ENCODE measurements at places on chromosomes 7 and 10.
A peak's percentile ranks its signal among the peaks of the same experiment; 100 is the strongest.

DNA sequence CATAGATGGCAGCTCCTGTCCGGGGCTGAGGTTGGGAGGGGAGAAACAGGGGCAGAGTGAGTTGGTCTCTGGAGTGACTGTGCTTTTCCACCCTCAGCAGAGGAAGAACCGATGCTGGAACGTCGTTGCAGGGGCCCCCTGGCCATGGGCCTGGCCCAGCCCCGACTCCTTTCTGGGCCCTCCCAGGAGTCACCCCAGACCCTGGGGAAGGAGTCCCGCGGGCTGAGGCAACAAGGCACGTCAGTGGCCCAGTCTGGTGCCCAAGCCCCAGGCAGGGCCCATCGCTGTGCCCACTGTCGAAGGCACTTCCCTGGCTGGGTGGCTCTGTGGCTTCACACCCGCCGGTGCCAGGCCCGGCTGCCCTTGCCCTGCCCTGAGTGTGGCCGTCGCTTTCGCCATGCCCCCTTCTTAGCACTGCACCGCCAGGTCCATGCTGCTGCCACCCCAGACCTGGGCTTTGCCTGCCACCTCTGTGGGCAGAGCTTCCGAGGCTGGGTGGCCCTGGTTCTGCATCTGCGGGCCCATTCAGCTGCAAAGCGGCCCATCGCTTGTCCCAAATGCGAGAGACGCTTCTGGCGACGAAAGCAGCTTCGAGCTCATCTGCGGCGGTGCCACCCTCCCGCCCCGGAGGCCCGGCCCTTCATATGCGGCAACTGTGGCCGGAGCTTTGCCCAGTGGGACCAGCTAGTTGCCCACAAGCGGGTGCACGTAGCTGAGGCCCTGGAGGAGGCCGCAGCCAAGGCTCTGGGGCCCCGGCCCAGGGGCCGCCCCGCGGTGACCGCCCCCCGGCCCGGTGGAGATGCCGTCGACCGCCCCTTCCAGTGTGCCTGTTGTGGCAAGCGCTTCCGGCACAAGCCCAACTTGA, 2.7 kb downstream of the REPIN1 start:
- DNase-seq, result no peak

DNA sequence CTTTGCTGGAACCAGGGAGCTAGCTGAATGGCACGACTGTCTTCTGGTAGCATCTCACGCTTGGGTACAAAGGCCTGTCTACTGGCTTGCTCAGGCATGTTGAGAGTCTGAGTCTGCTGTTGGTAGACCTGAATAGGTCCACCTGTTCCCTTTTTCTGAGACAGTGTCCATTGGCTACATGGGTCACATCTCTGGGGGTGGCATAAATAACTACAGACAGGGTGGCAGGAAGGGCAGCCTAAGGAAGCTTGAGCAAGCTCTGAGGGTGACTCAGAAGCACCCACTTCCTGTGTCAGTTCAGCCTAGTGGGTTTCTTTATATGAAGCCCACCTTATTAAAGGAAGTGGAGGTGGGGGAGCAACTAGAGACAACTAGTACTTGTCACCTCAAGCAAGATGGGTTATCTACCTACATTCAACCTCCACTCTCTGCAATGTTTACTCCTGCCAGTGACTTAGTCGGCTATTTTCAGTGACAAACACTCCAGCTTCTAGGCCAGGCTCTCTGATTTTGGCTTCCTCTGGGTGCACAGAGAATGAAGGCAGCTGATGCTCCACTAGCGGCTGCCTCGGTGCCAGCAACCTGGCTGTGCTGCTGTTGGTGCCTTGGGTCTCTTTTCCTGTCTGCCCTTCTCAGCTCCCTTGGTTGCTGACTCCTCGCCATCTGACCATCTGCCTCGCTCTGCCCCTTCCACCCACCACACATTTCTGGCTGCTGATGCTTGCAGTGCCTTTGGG, 5.7 kb upstream of the ZYX start:
- DNase-seq, result peak; percentile 42

- no peak for DNase-seq
These were observed 171.2 kb upstream of the TNRC18 start for GRCh38 chr7:5594616-5595544.

GRCh38 chr7:27569106-27569505, 93.6 kb downstream of the HIBADH start:
- DNase-seq, result no peak

- no peak for DNase-seq
These were observed 24.6 kb upstream of the HECTD2 start for GRCh38 chr10:91385306-91386085.

DNA sequence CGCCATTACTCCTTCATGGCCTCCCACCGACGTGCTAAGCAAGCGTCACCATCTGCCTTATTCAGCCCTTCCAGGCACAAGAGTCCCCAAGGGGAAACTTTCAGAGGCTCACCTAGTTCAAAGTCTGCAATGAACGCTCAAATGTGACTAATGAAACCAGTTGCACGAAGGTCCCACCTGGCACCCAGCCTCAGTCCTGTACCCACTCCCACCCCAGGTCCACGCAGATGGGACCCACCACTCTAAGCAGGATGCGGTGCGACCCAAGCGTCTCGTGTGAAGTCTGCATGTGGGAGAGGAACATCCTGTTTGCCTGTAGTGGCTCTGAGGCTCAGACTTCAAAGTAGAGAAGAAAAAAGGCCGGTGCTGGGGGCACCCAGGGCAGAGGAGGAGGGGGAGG, 40.3 kb downstream of the RGS10 start:
- peak; percentile 68 for DNase-seq

- DNase-seq, result no peak
These were observed 110.2 kb downstream of the SRI start for GRCh38 chr7:88109612-88110011.

GRCh38 chr7:92964141-92964540, 127.8 kb upstream of the CDK6 start:
- no peak for DNase-seq

DNA sequence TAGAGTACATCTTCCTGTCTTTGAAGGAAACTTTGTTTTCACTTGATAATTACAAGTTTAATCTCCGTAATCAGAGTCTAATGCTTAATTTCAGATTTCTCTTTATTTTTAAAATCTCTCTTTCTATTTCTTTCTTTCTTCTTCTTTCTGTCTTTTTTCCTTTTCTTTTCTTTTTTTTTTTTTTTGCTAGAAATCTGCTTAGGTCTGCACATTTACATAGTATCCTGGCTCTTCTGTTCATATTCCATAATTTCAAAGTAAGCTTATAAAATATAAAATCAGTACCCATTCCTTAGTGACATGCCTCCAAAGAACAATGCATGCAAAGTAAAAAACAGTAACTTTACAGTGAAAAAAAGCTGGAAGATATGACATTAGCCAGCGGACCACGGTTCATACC, 601.7 kb upstream of the VSTM2A start:
- DNase-seq, result no peak

DNA sequence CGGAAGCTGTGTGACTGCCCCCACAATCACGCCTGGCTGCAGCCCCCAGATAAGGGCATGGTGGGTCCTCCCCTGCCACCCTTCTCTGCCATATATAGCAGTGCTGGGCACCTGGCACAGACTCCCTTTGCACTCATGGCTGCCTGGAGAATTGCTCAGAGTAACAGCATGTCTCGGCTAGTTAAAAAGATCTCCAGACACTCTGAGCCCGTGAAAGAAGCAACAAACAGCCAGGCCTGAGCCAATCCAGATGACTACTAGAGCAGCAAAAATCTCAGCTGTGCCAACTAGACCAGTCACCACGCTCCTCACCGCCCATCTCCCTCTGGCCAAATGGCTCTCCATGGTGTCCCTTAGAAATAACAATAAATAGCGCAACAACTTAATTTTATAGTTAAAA, 71.3 kb downstream of the PARD3 start:
- DNase-seq, result no peak

DNA sequence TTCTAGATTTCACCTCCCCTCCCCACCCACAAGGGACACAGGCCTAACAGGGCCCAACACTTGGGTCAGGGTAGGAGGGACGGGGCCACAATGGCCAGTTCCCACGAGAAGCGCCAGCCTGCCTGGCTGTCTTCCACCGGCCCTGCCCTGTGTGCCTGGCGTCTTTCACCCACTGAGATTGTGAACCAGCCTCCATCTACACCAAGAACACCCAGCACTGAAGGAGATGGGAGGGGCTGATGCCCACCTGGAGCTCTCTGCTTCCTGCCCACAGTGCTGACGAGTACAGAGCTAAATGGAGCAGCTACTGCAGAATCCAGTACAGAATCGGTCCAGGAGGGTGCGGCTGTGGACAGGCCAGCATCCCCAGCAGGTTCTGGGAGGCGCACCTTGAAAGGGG, 2.4 kb upstream of the ASIC3 start:
- DNase-seq, result no peak

DNA sequence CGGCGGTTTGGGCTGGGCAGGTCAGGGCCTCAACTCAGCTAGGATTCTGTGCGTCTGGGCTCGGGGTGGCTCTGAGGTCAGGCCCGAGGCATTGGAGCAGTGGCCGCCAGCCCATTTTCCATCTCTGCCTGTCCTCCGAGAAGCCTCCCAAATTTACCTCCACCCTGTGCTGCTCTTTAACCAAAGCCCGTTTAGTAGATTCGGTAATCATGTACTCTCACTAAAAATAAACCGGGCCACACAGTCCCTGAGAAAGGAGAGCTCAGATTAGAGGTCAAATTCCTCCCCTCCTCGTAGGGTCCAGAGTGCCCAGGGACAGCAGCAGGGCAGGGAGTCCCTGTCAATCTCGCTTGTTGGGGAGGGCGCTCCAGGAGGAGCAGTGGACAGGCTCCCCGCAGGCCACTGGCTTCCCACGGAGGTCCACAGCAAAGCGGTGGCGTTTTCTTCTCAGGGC, 88.7 kb upstream of the CHST15 start:
- DNase-seq, result no peak

DNA sequence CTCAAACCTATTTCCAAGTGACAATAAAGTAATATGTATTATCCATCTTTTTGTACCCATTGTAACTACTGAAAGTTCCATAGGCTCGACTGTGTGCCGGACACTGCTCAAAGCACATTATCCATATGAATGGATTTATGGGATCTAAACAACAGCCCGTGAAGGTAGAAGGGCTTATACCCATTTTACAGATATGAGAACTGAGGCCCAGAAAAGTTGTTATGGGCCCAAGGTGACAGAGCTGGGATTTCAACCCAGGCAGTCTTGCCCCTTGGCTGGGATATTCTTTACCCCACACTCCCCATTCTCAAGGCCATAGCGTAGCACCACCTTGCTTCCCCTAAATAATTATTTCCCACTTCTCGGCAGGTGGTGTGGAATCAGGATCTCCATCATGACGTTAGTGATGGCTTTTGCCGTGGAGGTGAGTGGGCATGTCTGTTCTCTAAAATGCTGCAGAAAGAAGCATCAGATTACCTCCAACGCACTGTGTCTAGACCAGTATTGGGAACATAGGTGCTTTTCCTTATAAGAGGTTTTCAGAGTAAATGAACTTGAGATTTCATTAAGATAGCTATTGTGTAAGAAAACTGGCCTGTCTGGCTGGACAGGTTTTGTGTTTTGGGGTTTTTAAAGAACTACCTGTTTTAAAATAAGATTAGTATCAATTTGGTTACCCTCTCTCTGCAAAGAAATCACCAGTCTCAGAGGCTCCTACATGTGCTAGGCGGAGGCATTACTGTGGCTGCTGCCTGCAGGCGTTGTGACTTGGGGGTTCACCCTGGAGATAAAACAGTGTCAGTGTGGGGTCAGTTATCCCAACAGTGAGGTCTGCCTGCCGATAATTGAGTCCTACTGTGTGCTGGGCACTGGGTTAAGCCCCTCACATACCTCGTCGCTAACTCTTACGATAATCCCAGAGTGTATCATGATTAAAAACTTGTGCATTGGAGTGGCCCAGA, 85.1 kb upstream of the SDK1 start:
- no peak for DNase-seq

DNA sequence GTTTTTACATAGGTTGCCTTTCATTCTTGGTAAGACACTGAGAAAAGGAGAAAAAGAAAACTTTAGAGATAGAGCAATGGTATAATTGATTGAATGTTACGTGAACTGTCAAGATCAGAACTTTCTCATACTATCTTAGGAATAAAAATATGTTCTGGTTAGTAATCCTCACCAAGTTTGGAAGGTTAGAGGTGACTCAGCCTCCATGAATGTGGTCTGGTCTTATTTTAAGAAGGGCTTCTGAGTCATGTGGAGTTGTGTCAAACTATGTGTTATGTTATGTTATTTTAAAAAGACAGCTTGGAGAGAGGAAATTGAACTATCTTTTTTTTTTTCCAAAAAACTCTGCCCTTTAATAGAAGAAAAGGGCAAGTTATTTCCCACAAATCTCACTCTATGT, 458.6 kb upstream of the KLF6 start:
- no peak for DNase-seq

DNA sequence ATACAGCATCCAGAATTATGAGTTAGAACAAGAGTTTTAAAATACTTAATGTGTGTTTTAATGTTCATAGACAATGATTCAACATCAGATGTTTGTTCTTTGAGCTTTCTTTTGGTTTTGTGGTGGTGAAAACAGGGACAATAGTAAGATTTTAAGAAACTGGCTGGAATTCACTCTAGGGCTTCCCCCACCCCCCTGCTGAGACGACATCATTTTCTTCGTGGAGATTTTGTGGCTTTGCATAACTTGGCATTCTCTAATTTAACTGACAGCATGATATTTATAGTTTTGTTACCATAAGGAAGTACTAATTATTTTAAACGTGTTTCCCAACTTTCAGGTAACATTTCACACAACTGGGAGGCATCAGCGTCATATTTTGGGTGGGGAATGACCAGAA, 184.1 kb downstream of the BICC1 start:
- DNase-seq, result no peak

DNA sequence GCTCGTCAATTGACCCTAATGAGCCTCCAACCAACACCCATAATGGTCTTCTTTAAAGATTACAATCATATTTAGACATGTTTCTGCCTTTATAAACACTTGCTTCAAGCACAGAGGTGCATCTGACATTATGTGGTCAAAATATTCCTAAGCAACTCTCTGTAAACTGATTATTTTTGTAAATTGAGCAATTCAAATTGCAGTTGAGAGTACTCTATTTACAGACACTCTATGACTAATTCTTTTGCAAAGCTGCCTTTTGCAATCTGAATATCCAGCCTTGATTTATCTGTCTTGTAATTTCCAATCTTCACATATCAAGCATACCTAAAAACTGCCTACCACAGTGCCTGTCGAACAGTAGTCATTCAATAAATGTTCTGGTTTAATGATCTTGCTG, 112.0 kb downstream of the PDE1C start:
- DNase-seq, result no peak

GRCh38 chr7:129702316-129702715, 90.8 kb downstream of the NRF1 start:
- DNase-seq, result no peak

GRCh38 chr10:131961777-131962662, 19.7 kb downstream of the BNIP3 start:
- no peak for DNase-seq

DNA sequence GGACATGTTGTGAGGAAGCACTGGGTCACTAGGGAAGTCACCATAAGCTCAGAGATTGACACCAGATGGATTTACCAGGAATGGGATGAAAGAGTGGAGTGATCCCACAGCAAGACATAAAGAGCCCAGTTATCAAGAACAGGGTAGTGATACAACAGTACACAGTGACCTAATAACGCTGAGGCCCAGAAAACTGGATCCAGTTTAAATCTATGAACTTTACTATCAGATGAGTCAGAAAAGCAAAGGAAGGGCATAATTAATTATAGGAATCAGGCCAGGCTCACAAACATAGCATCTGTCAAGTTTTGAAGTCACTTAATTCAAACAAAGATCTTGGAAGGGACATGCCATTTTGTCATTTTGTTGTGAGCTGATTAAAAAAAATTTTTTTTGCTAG, 73.5 kb downstream of the LRRN3 start:
- DNase-seq, result no peak
